ENCODE measurements at places on chromosomes 13 and 19.

GRCh38 chr19:15962319-15962718 is 13.5 kb downstream of the OR10H4 start:
- DNase-seq = no peak

GRCh38 chr13:46665248-46665632 is 112.3 kb downstream of the LRCH1 start:
- no peak for DNase-seq

- no peak for DNase-seq
Measured at GRCh38 chr13:101919541-101920181, 467.2 kb downstream of the ITGBL1 start.

DNA sequence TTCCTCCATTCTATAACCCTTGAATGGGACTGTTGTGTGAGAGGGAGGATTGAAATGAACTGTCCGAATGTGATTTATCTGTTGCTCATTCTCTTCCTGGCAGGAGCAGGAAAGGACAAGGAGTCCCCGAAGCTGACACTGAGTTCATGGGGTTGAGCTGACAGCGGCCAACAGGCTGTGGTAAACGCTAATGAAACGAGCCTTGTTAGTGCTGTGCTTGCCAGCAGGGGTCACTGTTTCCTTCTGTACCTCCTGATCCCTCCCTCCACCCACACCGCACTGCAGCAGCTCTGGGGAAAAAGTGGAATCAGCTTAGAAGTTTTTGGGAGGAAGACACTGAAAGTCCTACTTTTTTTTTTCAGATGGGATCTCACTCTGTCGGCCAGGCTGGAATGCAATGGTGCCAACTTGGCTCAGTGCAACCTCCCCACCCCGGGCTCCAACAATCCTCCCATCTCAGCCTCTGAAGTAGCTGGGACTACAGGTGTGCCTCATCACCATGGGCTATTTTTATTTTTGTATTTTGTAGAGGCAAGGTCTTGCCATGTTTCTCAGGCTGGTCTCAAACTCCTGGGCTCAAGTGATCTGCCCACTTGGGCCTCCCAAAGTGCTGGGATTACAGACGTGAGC is 6.7 kb upstream of the ZNF761 start:
- DNase-seq = peak; percentile 62

DNA sequence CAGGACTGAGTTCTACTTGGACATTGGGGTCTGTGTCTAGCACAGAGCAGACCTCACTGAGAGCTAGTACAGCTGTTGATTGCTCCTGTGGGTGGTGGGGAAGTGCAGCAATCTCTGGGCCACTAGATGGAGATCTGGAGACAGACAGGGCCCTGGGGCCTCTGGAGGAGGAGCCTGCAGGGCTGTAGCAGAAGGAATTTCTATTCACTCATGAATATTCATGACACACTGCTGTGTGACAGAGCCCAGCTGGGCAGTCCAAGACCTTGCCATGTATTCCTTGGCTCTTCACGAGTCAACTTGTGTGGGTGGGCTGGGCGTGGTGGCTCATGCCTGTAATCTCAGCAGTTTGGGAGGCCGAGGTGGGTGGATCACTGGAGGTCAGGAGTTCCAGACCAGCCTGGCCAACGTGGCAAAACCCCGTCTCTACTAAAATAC is 37.5 kb downstream of the SUGP2 start:
- DNase-seq = peak; percentile 21

- DNase-seq = no peak
Measured at GRCh38 chr13:38850868-38851626, 139.6 kb downstream of the STOML3 start.

GRCh38 chr19:50022823-50023222 is 2.3 kb downstream of the VRK3 start:
- DNase-seq = no peak

- DNase-seq = no peak
Measured at GRCh38 chr13:112733112-112733511, 43.3 kb downstream of the ATP11A start.

DNA sequence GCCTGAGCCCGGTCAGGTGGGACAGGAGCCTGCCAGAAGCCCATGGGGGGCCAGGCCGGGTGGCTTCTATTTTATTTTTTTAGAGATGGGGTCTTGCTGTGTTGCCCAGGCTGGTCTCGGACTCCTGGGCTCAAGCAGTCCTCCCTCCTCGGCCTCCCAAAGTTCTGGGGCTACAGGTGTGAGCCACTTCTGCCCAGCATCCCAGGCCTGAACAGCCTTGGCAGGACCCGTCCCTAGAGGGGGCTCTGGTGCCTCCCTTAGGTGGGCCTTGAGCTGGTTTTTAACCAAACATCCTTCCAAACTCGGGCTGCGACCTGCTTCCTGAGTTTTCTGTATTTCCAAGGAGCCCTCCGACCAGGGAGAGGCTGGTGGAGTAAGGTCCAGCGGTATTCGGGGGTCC is 10.5 kb downstream of the COMP start:
- DNase-seq = no peak

GRCh38 chr13:32036126-32036695 is 4.6 kb downstream of the FRY start:
- no peak for DNase-seq

DNA sequence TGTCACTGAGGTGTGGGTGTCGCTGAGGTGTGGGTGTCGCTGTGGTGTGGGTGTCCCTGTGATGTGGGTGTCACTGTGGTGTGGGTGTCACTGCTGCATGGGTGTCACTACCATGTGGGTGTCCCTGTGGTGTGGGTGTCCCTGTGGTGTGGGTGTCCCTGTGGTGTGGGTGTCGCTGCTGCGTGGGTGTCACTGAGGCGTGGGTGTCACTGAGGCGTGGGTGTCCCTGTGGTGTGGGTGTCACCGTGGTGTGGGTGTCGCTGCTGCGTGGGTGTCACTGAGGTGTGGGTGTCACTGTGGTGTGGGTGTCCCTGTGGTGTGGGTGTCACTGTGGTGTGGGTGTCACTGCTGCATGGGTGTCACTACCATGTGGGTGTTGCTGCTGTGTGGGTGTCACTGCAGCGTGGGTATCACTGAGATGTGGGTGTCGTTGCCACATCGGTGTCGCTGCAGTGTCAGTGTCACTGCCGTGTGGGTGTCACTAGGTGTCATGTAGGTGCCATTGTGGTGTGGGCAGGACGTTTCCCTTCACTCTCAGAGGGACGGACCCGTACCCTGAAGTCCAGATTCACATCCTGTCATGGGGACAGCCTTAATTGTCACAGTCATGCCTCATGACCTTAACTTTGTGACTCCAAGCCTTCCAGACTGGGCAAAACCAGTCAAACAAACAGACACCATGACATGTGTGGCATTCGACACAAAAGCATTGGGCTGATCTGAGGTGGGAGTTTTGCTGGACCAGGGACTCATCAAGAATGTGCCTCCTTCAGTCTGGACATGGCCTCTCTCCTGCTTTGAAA is 12.7 kb upstream of the GAS6 start:
- DNase-seq = no peak

GRCh38 chr13:44815623-44816022 is 173.6 kb downstream of the NUFIP1 start:
- peak; percentile 27 for DNase-seq

- no peak for DNase-seq
Measured at GRCh38 chr19:49854378-49855263, 3.7 kb downstream of the PTOV1 start.

GRCh38 chr19:28966737-28967399 is 246.1 kb downstream of the UQCRFS1 start:
- no peak for DNase-seq

DNA sequence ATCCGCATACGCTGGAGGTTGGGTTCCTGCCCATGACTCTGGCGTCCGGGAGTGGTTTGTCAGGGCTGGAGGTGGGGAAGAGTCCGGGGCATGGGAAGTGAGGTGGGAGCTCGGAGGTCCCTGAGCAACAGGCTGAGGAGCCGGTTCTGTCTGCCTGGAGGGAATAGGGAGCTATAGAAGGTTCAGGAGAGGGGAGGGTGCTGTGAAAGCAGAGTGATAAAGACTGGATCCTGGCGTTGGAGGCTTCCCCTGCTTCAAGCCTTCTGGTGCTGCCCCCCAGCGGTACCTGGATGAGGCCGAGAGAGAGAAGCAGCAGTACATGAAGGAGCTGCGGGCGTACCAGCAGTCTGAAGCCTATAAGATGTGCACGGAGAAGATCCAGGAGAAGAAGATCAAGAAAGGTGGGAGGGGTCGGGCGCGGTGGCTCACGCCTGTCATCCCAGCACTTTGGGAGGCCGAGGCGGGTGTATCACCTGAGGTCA is 2.6 kb downstream of the HMG20B start:
- DNase-seq = no peak

DNA sequence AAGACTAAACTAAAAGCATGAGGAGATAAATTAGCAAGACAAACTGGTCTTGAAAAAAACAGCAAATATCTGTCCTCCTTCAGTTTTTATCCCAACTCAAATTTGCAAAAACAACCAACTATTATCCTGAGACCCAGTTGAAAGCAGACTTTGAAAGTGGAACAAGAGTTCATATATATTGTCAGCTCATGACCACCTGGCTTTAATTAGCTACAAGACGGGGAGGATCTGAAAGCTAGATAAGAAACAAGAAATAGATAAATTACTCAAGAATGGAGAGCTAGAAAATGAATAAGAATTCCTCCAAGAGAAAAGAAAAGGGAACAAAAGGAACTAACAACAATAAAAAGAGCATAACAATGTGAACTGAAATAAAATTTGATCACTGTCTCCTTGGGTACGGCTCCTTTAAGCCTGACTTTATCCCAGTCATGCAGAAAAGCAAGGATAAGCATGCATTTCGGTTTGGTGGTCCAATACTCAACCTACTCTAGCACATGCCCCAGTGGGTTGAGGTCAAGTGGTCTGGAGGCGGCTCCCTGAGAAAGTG is 246.9 kb downstream of the DCLK1 start:
- no peak for DNase-seq

DNA sequence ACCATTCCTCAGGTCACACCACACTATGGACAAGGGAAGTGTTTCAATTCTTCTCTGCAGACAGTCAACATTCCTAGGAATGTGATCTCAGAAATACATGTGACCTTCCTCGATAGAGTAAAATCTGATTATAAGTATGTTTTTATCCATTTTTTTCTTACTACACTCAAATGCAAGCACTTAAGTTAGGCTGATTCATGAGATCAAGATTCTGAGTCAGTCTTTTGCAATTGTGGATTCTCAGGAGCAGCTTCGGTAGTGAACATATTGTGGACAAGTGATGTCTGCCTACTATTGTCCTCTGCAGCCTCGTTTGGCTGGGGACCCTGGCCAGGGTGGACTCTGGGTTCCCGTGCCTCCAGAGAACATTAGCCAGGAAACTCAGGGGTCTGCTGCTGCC is 3.2 kb downstream of the SERPINE3 start:
- DNase-seq = no peak

DNA sequence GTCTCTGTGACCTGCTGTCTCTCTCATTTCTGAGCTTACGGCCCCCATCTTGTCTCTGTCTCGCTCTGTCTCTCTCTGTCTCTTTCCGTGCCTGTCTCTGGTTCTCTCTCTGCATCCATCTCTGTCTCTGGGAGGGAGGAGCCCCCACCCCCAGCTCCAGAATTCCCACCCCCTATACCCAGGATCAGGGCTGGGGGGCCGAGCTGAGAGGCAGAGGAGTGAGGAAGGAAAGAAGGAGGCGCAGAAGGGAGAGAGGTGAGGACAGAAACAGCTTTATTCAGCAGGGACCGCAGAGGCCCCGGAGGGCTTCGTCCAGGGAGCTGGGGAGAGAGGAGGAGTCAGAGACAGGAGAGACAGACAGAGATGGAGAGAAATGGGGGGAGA is 14.0 kb downstream of the JOSD2 start:
- DNase-seq = no peak
